Activated CD4-positive, CD25-positive, alpha-beta regulatory T cell treated with anti-CD3 and anti-CD28 coated beads, Interleukin-2, amount 50 U/mL, for 16 hours (primary cell): ENCODE measurements at places on chromosomes 13 and 19.

DNA sequence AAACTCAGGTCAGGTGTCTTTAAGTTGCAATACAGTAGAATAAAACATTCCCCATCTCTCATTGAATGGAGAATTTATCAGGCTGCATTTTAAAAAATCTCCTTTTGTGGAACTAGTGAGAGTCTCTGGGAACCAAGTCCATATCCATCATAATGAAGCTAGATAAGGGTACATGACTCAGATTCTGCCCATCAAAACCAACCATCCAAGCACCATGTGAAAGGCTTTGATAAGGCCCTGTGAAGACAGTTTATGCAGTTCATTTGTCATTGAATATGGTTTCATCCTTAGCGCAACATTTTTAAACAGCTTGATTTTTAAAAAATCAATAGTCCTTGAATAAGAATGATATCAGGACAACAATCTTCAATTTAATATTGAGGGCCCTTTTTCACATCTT lies 56.3 kb upstream of the DIAPH3 start:
- no peak for DNase-seq

- no peak for DNase-seq
Observed at GRCh38 chr13:113654175-113654560, 3.8 kb downstream of the ATP4B start.

DNA sequence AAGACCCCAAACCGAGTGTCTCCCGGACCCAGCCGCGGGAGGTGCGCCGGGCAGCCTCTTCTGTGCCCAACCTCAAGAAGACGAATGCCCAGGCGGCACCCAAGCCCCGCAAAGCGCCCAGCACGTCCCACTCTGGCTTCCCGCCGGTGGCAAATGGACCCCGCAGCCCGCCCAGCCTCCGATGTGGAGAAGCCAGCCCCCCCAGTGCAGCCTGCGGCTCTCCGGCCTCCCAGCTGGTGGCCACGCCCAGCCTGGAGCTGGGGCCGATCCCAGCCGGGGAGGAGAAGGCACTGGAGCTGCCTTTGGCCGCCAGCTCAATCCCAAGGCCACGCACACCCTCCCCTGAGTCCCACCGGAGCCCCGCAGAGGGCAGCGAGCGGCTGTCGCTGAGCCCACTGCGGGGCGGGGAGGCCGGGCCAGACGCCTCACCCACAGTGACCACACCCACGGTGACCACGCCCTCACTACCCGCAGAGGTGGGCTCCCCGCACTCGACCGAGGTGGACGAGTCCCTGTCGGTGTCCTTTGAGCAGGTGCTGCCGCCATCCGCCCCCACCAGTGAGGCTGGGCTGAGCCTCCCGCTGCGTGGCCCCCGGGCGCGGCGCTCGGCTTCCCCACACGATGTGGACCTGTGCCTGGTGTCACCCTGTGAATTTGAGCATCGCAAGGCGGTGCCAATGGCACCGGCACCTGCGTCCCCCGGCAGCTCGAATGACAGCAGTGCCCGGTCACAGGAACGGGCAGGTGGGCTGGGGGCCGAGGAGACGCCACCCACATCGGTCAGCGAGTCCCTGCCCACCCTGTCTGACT lies 7.9 kb downstream of the MAP1S start:
- DNase-seq = no peak

GRCh38 chr13:80093888-80094287 lies 247.0 kb downstream of the SPRY2 start:
- no peak for DNase-seq

- no peak for DNase-seq
Observed at GRCh38 chr13:98658131-98658530, 81.2 kb upstream of the STK24 start.

DNA sequence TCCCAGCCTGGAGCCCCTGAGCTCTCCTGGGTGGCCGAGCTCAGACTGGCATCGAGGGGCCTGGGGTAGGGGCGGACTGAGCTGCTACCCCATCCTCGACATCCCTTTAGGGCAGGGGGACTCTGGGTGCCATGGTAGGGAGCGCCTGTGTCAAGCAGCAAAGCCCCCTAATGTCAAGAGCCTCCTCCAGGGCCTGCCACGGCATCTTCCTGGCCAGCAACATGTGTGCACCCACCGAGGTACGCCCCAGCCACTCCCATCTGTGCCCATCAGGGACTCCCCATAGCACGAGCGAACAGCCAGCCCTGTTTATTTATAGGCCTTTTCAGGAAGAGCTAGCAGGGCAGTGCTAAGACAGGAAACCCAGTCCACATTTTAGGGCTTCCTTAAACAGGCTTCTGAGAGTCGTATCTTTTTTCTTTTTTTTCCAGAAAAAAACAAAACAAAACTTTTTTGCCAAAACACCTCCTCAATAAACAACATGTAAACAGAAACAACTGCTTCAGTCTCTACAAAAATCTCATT lies 14.3 kb downstream of the LRP3 start:
- DNase-seq = no peak

- DNase-seq = no peak
Observed at GRCh38 chr13:80408270-80408669, 67.3 kb upstream of the SPRY2 start.

GRCh38 chr13:39245688-39246087 lies 207.4 kb downstream of the NHLRC3 start:
- DNase-seq = no peak

GRCh38 chr19:28864024-28864503 lies 348.9 kb downstream of the UQCRFS1 start:
- no peak for DNase-seq

DNA sequence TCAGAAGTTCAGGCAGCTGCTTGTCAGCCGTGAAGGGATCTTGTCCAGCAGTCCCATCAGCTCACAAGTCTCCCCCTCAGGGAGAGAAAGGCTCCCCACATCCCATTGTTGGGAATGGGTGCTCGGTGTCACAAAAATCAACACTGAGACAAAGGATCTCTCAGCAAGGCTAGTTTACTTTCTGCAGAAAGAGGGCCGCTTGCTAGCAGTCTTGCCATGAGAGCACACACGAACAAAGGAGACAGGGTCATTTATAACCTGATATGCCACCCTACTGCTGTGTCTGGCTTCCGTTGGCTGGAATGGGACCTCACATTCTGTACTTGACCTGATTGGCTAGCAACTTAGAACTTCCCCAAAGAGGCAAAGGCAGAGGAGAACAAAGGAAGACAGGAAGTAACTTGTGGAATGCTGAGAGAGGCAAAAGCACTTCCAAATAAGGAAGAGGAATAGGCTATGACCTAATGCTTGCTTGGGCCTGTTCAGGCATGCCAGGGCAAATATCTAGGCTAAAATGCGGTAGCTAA lies 8.7 kb upstream of the IGFL3 start:
- DNase-seq = no peak
